ENCODE measurements at places on chromosomes 6 and 20.
A peak's percentile ranks its signal among the peaks of the same experiment; 100 is the strongest.

- DNase-seq, result no peak
Measured at GRCh38 chr6:92297101-92297500, 1122.3 kb downstream of the EPHA7 start.

DNA sequence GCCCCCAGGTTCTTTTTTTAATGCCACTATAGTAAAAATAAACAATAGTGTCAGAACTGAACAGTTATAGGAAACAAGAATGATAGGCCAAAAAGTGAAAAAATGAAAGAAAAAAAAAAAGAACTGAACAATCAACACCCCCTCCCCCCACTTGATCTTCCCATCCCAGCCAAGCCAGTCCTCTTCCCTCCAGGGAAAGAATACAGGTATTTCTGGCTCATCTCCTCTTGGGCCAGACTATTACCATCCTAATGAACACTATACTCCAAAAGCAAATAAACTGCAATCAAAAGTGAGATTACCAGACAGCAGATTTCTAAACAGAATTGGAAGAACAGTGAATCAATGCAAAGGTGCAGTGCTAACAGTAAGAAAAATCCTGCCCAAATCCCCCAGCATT, 21.3 kb upstream of the C20orf203 start:
- DNase-seq, result no peak

DNA sequence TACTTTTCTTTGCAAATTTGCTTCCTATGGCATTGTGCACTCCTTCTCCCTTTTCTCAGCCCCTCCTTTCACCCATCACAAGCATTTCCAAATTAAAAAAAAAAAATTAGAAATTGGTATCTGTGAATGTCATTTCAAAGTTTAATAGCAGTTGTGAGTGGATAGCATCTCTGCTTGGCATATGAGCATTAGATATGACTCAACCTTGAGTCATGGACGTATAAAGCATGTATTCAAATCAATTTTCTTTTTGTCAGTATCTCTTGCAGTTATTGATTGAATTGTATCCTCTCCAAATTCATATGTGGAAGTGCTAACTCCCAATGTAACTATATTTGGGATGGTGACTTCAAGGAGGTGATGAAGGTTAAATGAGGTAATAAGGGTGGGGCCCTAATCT, 60.1 kb upstream of the MAP3K7 start:
- no peak for DNase-seq

GRCh38 chr6:122702841-122703240, 76.7 kb upstream of the FABP7 start:
- DNase-seq, result no peak

DNA sequence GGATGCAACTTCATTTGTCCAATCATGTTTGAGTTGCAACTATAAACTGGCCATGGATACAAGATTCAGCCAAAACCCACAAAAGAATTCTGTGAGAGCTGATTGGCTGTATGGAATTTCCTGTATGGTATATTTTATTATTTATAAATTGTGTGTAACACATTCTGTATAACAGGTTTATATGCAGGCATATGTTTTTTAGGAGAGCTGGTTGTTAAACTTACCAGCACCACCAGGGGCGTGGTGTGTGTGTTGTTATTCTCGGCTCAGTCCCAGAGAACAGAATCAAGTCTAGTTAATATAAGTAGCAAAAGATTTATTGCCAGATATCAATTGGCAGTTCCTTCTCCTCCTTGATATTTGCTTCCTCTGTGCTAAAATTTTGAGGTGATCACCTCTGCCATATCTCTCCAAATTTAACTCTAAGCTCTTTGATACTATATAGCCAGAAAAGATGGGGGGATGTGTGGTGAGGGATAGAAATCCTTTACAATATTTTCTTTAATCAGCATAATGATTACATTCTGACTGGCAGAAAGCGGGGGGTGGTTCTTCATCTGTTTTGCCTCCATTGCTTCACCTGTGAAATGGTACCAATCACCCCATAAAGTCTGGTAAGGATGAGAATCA, 22.9 kb downstream of the CNBD2 start:
- no peak for DNase-seq

DNA sequence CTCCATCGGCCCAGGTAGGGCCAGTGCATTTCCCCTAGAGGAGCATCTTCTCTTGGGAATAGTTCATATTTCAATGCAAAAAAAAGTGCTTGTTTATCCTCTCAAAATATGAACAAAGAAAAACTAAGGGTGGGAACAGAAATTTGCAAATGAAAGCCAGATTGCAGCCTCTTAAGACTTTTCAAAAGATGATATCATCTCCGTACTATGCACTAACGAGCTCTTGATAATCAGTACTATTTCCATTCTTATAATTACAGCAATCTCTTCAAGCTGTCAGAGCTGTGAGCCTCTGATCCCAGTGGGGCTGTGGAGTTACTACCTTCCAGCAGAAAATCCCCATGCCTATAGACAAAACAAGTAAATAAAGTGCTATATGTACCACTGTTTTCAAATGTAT, 77.1 kb downstream of the SOD2 start:
- DNase-seq, result no peak

- no peak for DNase-seq
Measured at GRCh38 chr6:105753207-105753606, 332.9 kb upstream of the PRDM1 start.

DNA sequence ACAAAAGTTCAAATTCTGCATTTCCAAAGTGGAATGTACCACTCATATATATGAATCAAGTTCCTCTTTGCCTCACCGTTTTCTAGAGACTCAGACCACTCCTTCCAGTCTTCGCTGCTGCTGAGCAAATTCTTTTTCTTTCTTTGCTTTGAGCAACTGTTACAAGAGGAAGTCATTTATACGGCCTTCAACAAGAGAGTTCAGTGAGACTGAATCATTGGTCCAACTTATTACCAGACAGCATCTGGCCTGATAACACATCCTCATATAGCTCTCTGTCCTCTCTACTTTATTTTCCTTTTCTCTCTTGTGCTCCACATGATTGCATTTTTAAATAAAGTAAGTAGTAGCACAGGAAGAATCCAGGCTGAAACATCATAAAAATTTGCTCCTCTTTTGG, 652.7 kb downstream of the PHF3 start:
- DNase-seq, result no peak

DNA sequence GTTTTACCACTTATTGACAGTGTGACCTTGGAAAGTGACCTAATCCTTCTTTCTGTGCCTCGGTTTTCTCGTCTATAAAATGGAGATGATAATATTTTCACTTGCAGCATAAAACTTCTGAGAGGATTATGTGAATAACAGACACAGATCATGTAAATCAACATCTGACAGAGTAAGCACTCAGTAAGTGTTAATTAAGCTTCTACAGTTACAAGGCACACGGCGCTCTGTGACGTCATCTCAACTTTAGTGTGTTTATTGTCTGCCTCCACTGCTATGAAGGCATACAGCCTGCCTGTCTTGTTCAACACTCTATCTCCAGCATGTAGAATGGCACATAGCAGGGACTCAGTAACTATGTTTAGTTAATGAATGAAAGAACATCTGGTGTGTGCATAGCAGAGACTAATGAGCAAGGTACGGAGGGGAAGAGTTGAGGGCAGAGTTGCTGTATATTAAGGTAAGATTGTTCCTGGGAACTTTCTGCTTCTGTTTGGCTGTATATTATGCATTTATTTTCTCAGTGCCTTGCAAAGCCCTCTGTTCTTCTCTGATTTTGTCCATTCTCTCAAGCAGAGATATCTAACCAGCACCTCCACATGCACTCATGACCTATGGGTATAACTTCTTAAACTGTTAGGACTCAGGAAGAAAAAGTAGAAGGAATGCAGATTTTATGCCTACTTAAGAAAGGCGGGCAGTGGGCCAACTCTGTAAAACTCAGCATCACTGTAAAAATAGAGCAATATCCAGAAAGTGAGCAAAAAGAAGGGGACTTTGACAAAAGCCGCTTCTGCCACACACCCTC, 66.4 kb upstream of the STMND1 start:
- DNase-seq, result no peak

- no peak for DNase-seq
Measured at GRCh38 chr6:127786109-127786508, 114.7 kb downstream of the THEMIS start.

- DNase-seq, result no peak
Measured at GRCh38 chr6:21808551-21809242, 215.1 kb downstream of the SOX4 start.

- DNase-seq, result no peak
Measured at GRCh38 chr20:33242319-33243100, 6.7 kb downstream of the BPIFA1 start.

- no peak for DNase-seq
Measured at GRCh38 chr6:12601881-12602280, 114.7 kb upstream of the PHACTR1 start.

GRCh38 chr6:36035225-36035624, 7.6 kb downstream of the MAPK14 start:
- DNase-seq, result no peak

DNA sequence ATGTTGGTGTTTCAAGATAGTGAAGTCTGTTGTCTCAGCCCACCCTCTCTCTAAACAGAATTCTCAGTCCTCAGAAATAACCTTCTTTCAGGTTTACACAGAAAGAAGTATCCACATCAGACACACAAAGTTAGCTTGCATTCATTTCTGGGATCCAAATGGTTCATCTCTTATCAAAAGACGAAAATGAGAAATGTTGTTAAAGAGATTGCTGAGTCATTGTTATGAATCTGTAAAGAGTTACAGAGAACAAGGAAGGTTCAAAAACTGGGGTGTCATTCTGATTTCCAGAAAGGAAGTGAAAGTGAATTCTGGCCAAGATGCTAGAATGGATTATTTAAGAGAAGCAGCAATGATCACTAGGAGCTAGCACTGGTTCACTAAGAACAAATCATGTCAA, 90.5 kb upstream of the ATXN1 start:
- no peak for DNase-seq

DNA sequence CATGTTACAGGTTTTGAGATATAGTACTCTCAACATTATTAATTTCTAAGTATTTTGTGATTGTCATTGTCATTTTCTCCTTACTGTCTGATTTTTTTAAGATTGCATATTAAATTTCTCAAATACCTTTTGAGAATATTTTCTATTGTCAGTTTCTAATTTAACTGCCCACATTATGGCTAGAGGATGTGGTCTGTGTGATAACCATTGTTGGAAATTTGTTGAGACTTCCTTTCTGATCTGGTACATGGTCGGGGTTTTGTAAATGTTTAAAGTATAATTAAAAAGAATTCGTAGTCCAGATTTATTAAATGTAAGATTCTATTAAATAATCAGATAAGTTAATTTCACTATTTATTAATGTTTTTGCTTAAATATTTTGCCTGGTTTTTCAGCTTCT, 60.1 kb downstream of the SLX4IP start:
- DNase-seq, result no peak

DNA sequence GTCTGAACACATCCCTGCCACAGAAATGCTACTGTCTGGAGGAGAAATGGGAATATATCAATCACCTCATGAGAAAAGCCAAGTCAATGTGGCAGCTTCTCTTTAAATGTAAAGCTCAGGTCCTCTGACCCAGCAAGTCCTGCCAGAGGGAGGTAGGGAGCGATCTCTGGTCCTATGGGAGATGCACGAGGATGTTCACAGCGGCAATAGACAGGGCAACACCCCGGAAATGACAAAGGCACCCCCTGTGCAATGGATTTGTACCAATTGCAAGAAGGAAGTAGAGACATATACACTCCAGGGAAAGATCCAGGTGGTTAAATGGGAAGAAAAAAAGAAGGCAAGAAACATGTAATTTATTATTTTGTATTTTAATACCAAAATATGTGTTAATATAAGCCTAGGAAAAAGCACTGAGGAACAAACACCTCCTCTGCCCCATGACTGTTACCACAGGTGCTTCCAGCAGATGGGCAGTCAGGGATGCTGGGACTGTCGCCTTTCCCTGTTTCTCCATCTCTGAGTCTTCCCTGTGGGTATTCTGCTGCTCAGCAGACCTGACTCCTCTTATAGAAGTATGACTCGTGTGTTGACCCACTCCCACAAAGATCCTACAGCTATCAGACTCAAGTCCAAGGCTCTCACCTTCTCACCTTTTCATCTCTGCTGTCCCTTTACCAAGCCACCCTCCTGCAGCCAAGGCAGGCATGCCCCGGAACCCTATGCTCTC, 20.8 kb downstream of the ATP9A start:
- no peak for DNase-seq

GRCh38 chr6:156464100-156464878, 312.9 kb upstream of the ARID1B start:
- DNase-seq, result no peak

DNA sequence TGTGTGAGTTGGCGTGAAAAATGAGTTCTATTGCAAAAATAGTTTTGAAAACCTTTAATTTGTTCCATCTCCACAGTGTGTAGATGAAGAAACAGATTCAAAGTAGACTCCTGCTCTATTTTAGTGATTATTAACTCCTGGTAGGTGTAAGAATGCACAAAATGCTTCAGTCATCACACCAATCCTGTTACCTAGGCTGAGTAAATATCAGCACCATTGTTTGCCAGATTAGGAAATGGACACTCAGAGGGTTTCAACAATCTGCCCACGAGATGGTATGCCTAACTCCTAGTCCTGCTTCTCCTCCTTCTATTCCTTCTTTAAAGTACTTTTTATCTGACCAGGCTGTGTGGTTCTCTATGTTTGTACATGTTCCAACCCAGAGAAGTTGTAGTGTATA, 108.9 kb upstream of the AHI1 start:
- no peak for DNase-seq

GRCh38 chr6:136657666-136658065, 107.4 kb upstream of the MAP7 start:
- no peak for DNase-seq

- no peak for DNase-seq
Measured at GRCh38 chr6:109524129-109524528, 41.1 kb upstream of the ZBTB24 start.

DNA sequence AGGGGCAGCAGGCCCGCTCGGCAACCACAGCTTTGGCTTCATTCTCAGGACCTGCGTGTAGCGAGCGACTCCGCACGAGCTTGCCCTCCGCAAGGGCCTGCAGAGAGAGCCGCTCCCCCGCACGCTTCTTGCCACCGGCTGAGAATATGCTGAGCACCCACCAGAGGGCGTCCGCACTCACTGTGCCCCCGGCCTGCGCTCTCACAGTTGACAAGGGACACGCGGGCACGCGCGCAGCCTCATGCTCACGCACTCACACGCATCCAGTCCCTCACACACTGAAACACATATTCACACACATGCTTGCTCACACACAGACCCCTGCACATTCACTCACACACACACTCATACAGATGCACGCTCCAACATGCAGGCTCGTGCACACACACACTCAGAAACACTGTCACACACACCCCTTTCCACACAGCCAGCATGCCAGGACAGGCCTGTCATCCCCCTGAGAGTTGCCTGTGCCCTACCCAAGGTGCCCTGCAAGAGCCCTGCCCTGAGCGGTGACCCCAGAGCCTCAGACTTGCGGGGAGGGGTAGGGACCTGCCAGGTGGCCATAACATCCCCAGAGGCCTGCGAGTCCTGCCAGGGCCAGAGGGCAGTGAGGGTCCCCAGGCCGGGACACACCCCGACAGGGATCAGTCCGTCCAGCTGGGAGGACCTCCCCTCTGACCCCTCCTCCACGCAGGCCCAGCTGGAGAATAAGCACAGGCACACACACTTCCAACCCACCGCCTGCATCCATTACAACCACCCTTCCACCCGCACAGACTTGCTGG, 174.1 kb downstream of the BMP7 start:
- DNase-seq, result peak; percentile 17

Data from CD4-positive, alpha-beta T cell treated with Interleukin-6 at 100 ng/mL for 8 hours (primary cell).